ENCODE measurements at places on chromosomes 2 and 18.

DNA sequence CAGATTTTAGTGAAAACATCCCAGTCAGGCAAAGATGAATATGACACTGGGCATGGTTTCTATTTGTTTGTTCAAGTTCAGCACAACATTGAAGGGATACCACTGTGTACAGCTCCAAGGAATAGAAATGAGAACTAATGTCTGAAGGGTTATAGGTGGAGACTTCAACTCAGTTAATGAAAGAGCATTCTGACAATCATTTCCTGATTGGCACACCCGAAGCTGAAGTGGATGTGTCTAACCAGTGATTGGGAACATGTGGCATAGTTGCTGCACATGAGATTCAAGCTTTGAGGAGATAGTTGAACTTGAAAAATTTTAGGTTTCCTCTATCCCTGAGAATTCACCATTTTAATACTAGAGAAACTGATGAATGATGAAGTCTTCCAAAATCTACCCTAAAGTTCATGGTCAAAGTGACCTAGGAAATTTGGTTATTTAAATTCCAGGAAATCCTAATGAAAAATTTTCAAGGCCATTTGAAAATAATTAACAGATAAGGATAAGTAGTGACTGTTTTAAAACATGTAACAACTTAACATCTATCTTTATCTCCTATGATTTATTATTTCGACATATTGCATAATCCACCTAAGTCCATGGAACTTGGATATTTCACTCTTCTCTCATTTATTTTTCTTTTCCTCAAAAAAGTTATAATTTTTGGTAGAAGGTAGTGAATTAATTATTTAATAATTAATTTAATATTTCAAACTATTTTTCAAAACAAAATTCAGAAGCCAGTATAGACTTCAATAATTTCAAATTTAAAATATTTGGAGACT, 38.0 kb downstream of the SLC9A4 start:
- no peaks in the 10 kb centered on the region for H3K4me1 ChIP-seq
- H3K27me3 ChIP-seq = peaks cover 12% of the 10 kb centered on the region
- H3K36me3 ChIP-seq = no peaks in the 10 kb centered on the region
- no peak overlapping the region for H3K27ac ChIP-seq
- H3K4me3 ChIP-seq = no peak overlapping the region

GRCh38 chr2:187126247-187127005, 277.5 kb upstream of the ZSWIM2 start:
- H3K27me3 ChIP-seq = no peaks in the 10 kb centered on the region
- no peak for DNase-seq
- H3K36me3 ChIP-seq = no peaks in the 10 kb centered on the region
- H3K4me1 ChIP-seq = no peaks in the 10 kb centered on the region
- no peak overlapping the region for H3K4me3 ChIP-seq

DNA sequence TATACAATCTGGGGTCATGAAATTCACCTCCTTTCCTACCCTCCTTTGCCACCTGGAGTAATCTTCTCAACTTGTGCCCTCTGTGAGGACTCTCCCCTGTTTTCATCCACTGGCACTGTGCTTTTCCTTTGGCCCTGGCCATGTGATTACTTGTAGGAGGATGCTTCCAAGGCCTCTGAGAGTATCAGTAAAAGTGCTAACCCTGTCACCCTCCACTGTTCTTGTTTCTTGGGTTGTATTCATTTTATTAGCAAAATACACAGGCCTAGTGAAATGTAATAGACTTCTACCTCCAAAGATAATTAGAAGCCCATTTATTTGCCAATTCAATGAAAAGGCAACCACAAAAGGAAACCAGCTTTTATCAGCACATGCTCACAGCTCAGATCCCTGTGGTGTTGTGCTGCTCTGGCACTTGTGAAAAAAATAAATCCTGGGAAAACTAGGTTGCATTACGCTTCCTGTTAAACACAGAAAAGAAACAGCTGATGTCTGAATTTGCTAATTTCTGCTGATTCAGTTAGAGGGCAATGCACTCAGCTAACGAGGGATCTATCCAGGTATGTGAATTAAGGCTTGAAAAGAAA, 357.5 kb upstream of the ETAA1 start:
- H3K27me3 ChIP-seq = no peaks in the 10 kb centered on the region
- H3K36me3 ChIP-seq = no peaks in the 10 kb centered on the region
- DNase-seq = no peak
- no peaks in the 10 kb centered on the region for H3K4me1 ChIP-seq

GRCh38 chr18:39681061-39681460, 2115.5 kb upstream of the CELF4 start:
- no peaks in the 10 kb centered on the region for H3K36me3 ChIP-seq
- H3K27me3 ChIP-seq = no peaks in the 10 kb centered on the region
- DNase-seq = no peak
- H3K4me3 ChIP-seq = no peak overlapping the region
- H3K4me1 ChIP-seq = no peaks in the 10 kb centered on the region

DNA sequence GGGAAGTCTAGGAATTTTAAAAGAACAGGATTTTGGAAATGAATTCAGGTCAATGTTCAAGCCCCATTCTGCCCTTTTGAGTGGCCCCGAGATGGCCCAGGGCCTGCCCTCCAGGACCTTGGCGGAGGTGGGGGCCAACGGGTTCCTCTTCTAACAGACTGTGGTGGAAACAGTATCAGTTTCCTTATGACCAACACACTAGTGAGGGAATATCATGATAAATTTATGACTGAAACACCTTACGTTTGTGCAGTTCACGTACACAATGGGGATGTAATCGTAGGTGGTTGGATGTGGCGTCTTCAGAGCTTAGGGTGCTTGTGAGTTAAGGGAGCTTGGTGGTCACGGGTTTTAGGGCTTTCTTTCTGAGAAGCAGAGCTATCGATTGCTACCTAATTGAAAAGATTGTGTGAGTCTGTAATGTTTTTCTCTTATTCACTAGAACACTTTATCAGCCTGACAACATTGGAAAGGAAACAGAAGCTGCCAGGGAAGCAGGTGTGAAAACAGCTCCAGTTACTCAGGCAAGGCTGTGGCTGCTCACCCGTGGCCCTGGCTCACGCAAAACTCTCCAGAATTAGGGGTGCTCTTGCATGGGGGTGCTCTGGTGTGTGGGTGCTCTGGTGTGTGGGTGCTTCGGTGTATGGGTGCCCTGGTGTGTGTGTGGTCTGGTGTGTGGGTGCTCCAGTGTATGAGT, 165.3 kb downstream of the SNTG2 start:
- no peak for DNase-seq
- H3K36me3 ChIP-seq = peaks cover 16% of the 10 kb centered on the region
- H3K4me1 ChIP-seq = no peaks in the 10 kb centered on the region
- H3K27me3 ChIP-seq = no peaks in the 10 kb centered on the region
- H3K4me3 ChIP-seq = no peak overlapping the region
- H3K27ac ChIP-seq = no peak overlapping the region

DNA sequence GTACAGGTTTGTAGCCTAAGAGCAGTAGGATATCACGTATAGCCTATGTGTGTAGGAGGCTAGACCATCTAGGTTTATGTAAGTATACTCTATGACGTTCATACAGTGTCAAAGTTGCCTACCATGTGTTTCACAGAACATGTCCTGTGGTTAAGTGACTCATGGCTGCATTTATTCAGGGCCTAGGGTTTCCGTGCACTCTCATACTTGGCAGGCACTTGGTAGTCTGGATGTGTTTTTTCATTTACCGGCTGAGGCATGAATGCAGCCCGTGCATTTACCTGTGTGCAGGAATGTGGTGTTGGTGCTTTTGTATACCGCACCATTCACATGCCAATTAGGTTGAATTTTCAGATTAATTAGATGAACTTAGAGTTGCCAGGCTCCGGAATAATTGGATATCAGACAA, 43.4 kb downstream of the MYL12B start:
- no peak for DNase-seq
- no peaks in the 10 kb centered on the region for H3K36me3 ChIP-seq
- H3K4me1 ChIP-seq = no peaks in the 10 kb centered on the region
- no peak overlapping the region for H3K27ac ChIP-seq
- no peaks in the 10 kb centered on the region for H3K27me3 ChIP-seq

DNA sequence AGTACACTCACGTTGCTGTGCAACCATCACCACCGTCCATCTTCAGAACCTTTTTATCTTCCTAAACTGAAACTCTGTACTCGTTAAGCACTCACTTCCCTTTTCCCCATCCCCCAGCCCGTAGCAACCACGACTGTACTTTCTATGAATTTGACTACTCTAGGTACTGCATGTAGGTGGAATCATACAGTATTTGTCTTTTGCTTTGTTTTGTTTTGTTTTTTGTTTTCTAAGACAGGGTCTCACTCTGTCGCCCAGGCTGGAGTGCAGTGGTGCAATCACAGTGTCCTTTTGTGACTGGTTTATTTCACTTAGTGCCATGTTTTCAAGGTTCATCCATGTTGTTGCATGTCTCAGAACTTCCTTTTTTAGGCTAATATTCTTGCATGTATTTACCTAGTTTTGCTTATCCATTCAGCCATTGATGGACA, 7.0 kb upstream of the TYMS start:
- peak overlapping the region; percentile 51 for H3K4me3 ChIP-seq
- H3K27ac ChIP-seq = peak overlapping the region; percentile 93
- H3K4me1 ChIP-seq = peaks cover 26% of the 10 kb centered on the region
- no peaks in the 10 kb centered on the region for H3K27me3 ChIP-seq
- no peaks in the 10 kb centered on the region for H3K36me3 ChIP-seq
- DNase-seq = peak; percentile 81

- H3K36me3 ChIP-seq = no peaks in the 10 kb centered on the region
- peaks cover 5% of the 10 kb centered on the region for H3K27me3 ChIP-seq
- no peak overlapping the region for H3K4me3 ChIP-seq
- DNase-seq = no peak
These were observed 39.9 kb downstream of the ADD2 start for GRCh38 chr2:70728128-70728527.

DNA sequence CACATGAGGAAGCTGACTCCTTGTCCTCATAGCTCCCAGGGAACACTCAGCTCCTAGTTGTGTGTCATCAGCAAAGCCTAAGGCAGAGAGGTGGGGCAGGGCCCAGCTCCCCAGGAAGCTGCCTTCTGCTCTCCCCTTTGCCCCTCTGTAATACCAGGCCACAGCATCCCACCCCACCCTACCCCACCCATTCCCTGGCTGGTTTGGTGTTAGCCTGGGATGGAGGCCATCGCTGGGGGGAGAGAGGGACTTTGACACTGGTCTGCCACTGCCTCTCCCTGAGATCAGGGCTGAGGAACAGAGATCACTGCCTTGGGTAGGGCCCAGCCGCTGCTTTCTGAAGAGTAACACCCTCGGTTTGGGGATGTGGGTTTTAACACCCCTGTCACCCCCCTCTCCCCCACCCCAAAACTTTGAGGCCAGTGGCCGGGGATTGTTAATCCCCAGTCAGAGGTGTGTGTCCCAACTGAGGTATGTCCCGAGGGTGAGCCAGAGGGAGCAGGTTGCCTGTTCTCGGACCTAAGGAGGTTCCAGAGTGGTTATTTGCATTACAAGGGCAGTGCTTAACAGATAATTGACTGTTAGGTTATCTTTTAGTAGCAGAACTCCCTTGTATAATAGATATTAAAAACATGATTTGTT, 41.4 kb downstream of the TET3 start:
- H3K4me3 ChIP-seq = no peak overlapping the region
- peaks cover 62% of the 10 kb centered on the region for H3K4me1 ChIP-seq
- no peak for DNase-seq
- H3K27me3 ChIP-seq = no peaks in the 10 kb centered on the region
- no peak overlapping the region for H3K27ac ChIP-seq

DNA sequence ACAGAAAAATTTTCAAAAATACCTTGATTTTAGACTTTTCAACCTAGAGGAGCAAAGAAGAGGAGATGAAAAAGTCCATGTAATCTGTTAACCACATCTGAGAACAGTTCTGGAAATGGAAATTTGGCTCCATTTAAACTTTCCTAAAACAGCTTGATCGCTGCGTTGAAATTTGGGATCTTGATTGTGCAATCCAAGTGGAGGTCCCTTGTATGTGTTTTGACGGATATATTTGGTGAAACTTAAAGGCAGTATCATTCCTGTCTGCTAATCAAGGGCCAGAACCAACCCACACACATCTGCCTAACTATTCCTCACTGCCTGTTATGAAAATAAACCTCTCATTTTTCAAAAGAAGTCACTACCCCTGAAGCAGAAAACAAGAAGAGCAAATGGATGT, 46.6 kb downstream of the SPATS2L start:
- H3K4me3 ChIP-seq = no peak overlapping the region
- no peak overlapping the region for H3K27ac ChIP-seq
- peaks cover 15% of the 10 kb centered on the region for H3K27me3 ChIP-seq
- H3K4me1 ChIP-seq = no peaks in the 10 kb centered on the region
- DNase-seq = no peak
- no peaks in the 10 kb centered on the region for H3K36me3 ChIP-seq

DNA sequence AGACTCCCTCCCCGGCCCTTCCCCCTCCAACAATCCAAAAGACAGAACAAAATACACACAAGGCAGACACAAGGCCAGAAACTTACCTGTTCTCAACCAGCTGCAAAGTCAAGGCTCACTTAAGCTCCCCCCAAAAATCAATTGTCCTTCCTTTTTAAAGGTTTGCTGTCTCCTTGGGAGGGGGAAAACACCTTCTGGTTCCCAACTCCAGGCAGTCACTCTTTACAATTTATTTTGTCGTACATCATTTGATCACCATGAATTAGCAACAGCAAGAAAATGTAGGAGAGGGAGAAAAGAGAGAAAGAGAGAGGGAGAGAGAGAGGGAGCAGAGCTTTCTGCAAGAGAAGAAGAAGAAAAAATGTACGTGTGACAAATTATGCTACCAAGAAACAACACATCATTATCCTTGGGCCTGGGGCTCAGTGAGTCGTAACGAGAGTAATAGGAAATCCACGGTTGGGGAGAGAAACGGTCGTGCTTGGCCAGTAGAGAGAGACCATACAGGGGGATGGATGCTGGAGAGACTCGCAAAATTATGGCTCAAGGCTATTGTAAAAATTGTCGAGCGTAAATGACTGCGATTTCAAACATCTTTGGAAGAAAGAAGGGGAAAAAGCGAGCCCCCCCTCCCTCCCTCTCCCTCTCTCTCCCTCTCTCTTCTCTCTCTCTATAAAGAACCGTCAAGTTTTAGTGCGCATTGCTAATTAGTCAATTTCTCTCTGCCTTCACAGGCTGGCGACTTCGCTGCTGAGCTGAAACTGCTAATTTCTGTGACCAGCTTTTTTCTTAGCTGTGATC, at the start of gene KLHL14:
TSS of gene KLHL14 (minus strand) at position 443 of the 801 bp plus-strand sequence. CDS start 2,432 bp downstream, outside the sequence.
- H3K27me3 ChIP-seq = no peaks in the 10 kb centered on the region
- H3K27ac ChIP-seq = no peak within 1 kb of the TSS
- no peak for DNase-seq

DNA sequence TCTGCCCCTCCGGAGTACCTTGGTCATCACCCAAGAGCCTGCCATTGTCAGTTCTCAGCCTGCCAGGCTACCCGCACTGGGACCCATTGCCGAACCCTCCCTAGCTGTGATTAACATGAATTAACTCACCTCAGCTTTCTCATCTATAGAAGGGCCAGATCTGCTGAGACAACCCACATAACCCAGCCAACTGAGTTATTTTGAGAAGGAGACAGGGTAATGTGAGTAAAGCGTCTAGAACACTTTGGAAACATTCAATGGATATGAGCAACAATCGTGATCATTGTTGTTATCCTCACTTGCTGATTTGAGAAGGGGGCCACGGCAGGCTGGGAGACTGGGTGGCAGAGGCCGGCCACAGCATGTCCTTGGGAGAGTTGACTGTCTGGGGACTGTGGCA, 196.8 kb downstream of the GLI2 start:
- H3K4me3 ChIP-seq = no peak overlapping the region
- H3K4me1 ChIP-seq = no peaks in the 10 kb centered on the region
- H3K27me3 ChIP-seq = no peaks in the 10 kb centered on the region
